ENCODE measurements at places on chromosomes 16 and 17.

DNA sequence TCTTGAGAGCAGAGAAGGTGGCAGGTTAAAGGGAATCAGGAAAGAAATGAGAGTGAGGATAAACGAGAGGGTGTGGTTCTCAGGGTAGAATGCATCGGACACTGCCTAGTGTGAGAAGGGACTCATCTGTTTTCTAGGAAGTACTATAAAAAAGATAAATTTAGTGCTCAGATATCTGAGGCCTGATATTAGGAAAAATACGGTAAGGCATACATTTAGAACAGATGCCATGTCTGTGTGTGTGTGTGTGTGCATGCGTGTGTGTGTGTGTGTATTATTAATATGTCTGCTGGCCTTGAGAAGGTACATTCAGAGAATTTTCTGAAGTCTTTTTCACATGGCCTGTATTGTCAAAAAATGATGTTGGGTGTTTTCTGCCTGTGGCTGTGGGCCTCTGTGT lies 414.8 kb downstream of the MAF start:
- no peaks in the 10 kb centered on the region for H3K27me3 ChIP-seq
- no peak overlapping the region for H3K4me3 ChIP-seq
- no peaks in the 10 kb centered on the region for H3K36me3 ChIP-seq

- no peak overlapping the region for H3K27ac ChIP-seq
- no peaks in the 10 kb centered on the region for H3K4me1 ChIP-seq
- H3K4me3 ChIP-seq, result no peak overlapping the region
- no peak for DNase-seq
Measured at GRCh38 chr17:32903774-32904673, 23.9 kb upstream of the TMEM98 start.

- H3K36me3 ChIP-seq, result no peaks in the 10 kb centered on the region
- H3K27ac ChIP-seq, result no peak overlapping the region
- H3K4me3 ChIP-seq, result no peak overlapping the region
- H3K27me3 ChIP-seq, result no peaks in the 10 kb centered on the region
- DNase-seq, result no peak
- peaks cover 24% of the 10 kb centered on the region for H3K4me1 ChIP-seq
Measured at GRCh38 chr17:81128774-81129173, 36.5 kb upstream of the PVALEF start.

- no peaks in the 10 kb centered on the region for H3K4me1 ChIP-seq
- no peaks in the 10 kb centered on the region for H3K36me3 ChIP-seq
- no peak overlapping the region for H3K27ac ChIP-seq
- no peak for DNase-seq
Measured at GRCh38 chr16:23908790-23909189, 73.0 kb downstream of the PRKCB start.

GRCh38 chr17:2202302-2202995 lies 101.1 kb downstream of the SMG6 start:
- H3K27me3 ChIP-seq, result no peaks in the 10 kb centered on the region
- H3K4me1 ChIP-seq, result no peaks in the 10 kb centered on the region
- H3K27ac ChIP-seq, result peak overlapping the region; percentile 56
